Suppressor macrophage (primary cell): ENCODE measurements at places on chromosomes 1 and 21.
A peak's percentile ranks its signal among the peaks of the same experiment; 100 is the strongest.

DNA sequence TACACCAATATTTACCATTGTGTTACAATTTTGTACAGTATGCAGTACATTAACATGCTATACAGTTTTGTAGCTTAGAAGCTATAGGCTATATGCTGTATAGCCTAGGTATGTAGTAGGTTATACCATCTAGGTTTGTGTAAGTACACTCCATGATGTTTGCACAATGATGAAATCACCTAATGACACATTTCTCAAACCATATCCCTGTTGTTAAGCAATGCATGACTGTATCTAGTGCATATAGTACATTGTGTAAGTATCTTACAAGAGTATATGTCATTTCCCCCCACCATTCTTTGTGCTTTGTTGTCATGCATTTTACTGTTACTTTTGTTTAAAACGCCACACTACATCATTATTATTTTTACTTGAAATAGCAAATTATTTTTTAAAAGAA is 65.7 kb upstream of the RNF11 start:
- DNase-seq = peak; percentile 25

DNA sequence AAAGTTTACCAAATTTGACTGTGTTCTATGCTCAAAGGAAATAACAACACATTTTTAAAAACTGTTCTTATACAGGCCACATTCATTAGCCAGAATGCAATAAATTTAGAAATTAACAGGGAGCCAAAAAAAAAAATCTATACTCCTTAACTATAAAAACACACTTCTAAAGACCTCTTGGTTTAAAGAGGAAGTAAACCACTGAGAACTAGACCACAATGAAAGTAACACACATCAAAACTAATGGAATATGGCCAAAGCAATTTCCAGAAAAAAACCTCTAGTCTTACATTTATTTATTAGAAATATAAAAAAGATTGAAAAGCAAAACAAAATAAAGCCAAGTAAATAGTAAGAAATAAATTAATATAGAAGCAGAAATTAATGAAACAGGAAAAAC is 48.9 kb upstream of the GADD45A start:
- no peak for DNase-seq

DNA sequence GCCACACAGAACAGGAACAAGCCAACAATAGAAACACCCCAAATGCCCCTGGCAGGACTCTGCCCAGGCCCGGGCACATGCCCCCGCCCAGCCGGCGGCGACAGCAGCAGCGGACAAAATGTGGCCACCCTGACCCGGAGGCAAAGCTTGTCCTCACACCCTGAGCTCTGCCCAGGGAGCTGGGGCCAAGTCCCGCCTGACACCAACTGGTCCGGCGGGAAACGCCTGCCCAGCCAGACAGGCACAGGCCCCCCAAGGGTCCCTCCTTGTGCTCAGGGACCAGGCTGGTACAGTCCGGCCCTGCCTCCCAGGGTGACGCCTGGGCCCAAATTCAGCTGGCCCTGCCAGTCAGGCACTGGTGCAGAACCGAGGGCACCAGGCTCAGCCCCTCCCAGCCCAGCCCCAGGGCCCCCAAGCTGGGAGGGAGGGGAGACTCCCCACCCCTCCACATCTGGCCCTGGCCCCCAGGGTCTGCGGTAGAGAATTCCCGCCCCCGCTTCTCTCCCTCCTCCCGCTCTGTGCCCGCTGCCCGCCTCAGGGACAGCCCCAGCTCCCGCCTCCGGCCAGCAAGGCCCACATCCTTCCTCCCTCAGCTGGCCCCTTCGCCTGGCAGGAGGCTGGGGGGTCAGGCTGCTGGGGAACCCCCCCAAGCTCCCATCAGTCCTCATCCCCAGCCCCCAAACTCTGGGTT is 2.0 kb downstream of the AHDC1 start:
- peak; percentile 67 for DNase-seq

GRCh38 chr1:74763807-74764206 is 30.9 kb downstream of the TYW3 start:
- no peak for DNase-seq

DNA sequence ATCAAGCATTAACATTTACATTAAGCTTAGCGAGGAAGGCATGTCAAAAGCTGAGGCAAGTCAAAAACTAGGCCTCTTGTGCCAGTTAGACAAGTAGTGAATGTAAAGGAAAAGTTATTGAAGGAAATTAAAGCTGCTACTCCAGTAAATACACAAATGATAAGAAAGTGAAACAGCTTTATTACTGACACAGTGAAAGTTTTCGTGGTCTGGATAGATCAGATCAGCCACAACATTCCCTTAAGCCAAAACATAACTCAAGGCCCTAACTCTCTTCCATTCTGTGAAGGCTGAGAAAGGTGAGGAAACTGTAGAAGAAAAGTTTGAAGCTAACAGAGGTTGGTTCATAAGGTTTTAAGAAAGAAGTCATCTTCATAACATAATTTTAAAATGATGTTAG is 131.9 kb downstream of the VAV3 start:
- DNase-seq = no peak

DNA sequence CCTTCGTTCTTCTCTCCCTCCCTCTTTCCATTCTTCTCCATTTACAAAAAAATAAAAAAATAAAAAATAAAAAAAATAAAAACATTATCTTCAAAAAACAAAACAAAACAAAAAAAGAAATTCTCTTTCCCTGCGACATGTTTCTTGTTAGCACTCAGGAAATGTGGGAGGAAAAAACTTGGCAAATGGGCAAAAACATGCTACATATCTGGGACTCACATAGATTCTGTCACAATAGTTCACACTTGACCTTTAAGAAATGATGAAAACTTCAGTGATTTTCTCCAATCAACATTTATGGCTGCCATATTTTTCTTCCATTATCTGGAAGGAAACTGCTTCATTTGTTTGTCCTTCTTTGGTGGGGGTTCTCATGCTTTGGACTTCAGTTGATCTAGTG is 109.3 kb downstream of the PRKAB2 start:
- DNase-seq = no peak

- no peak for DNase-seq
Observed at GRCh38 chr1:168755800-168756418, 26.9 kb upstream of the DPT start.

DNA sequence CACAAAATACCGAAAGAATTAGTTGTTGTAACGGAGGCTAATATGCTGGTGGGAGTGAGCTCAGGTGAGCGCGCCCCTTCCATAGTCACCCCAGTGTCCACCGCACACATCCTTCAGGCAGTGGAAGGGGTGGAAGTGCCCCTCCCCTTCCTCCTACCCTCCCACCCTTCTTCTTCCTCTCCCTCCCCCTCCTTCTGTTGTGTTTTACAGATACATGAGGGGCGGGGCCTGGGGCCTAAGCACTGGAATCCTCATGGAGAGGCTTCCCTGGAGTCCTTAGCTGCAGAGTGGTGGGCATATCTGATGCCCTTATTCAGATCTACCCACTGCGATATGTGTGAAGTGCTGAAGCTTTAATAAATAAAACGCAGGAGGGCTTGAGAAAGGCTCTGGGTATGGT is 10.3 kb upstream of the ADARB1 start:
- DNase-seq = no peak

DNA sequence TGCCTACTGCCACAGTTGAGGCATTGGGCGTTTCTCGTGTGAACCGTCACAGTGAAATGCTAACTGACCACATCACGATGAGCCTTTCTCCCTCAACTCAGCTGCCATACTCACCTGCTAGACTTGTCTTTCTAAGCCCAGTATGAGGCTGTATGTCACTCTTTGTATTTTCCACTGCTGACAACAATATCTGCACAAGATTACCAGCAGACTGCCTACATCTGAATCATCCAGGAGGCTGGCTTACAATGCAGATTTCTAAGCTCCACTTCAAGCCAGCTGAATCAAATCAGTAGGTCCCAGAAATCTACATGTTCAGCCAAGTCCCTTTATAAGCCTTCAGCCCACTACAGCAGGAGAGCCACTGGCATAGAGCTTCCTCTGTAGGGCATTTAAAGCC is 355.0 kb upstream of the DUSP10 start:
- DNase-seq = no peak
